ENCODE measurements at places on chromosomes 4 and X. TPM values are rescaled to one million over a fixed set of nuclear protein-coding genes. Genes with fewer than 3 reads are reported as not detected.

The SUPT20HL2 gene
- not detected for total RNA-seq

The MAMLD1 gene
- total RNA-seq, result 0.10 TPM

The EGFL6 gene
- total RNA-seq, result not detected

The NSG1 gene
- total RNA-seq, result 3.7 TPM

The ELOVL6 gene
- 1.5 TPM for total RNA-seq

The DNAAF6 gene
- total RNA-seq, result 0.10 TPM

The AFF1 gene
- 31.7 TPM for total RNA-seq

The PPID gene
- 9.6 TPM for total RNA-seq

The SPANXN4 gene
- total RNA-seq, result not detected
